ENCODE measurements at places on chromosomes 12 and 14.

GRCh38 chr12:81300454-81300853 lies 222.6 kb downstream of the ACSS3 start:
- DNase-seq: no peak

DNA sequence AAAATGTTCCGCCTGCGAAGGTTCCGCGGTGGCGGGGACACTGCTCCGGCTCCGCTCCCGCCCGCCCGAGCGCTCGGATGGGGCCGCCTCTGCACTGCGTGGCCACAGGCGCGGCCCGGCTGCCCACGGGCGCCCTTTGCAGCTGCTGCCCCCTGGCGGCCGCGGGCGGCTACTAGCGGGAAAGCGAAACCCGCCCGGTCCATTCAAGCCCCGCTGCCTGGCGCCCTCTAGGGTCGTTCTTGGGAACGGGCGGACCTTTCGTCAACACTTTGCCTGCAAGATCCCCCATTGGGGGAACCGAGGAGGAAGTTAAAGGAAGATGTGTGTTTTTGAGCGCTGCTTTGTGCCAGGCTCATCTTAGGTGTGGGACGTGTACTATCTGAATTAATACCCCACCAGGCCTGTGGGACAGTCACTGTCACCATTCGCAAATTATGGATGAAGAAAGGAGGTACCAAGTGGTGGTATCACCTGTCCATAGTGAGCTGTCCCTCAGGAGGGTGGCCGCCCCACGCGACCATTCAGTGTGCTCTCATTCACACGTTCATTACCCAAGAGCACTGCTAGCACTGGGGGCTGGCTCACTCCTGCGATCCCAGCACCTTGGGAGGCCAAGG lies 19.4 kb downstream of the GPR132 start:
- peak; percentile 98 for DNase-seq

DNA sequence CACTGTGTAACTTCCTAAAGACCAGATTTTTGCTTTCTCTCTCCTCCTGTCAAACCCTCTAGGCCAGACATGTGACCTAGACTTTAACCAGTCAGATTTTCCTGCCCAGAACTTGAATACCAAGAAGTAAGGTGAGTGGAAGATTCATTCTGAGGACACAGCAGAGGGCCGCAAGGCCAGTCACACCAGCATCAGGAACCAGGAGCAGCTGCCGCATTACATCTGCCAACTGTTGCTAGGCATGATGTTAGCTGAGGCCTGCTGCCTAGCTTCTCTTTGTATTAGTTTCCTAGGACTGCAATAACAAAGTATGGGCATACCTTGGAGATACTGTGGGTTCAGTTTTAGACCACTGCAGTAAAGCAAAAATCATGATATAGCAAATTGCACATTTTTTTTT lies 101.9 kb upstream of the BMP4 start:
- DNase-seq: no peak

GRCh38 chr12:106239951-106240335 lies 7.9 kb downstream of the CKAP4 start:
- no peak for DNase-seq

- DNase-seq: no peak
Measured at GRCh38 chr12:106274575-106275121, 26.8 kb upstream of the CKAP4 start.

- DNase-seq: no peak
Measured at GRCh38 chr14:61277232-61277631, 3.9 kb downstream of the TMEM30B start.

DNA sequence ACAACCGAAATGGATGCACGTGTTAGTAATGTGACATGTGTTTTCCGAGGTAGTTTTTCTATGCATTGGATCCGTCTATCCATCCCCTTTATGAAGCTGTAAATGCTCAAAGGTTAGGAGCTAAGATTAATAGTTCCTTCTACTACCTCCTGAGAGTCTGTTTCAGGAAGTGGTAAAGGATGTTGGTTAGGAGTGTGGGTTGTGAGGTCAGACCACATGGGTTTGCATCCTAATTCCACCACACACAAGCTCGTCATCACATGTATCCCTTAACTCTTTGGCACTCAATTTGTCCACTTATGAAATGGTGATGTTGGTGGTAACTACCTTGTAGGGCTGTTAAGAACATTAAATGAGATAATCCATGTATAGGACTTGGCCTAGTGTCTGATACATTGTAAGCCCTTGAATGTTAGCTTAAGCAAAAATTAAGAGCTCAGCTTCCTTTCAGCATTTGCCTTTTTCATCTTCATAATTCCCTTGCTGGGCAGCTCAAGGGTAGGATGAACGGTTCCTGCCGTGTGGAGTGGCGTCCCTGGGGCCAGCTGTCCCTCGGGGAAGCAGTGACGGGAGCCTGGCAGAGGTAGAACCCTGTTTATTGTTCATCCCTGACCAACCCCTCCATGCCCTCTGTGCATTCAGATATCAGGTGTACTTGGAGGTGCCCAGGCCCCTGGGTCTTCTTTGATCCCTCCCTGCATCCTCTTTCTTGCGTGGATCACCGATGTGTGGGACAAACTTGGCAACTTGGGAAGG lies 52.3 kb downstream of the TSPAN9 start:
- no peak for DNase-seq

DNA sequence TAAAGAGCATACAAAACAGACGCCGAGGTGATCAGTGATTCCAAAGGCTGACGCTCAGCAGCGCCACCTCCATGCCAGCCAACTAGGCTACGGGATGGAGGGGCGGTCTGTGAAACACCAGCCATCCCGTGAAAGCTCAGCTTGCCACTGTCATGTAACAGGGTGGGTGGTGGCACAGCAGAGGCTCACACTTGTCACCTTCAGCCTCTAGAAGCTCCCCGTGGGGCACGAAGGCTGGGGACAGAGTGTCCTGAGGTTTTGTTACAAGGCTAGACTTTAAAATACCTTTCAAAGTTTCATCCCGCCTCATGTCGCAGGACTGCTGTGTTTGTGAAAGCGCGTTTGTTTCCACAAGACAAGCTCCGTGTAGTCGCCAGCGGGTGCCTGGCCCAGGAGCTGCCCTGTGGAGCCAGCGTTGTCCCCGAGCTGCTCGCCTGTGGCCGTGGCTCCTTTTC lies 20.7 kb downstream of the XRCC3 start:
- no peak for DNase-seq

GRCh38 chr14:99348816-99349614 lies 77.0 kb upstream of the BCL11B start:
- DNase-seq: no peak

DNA sequence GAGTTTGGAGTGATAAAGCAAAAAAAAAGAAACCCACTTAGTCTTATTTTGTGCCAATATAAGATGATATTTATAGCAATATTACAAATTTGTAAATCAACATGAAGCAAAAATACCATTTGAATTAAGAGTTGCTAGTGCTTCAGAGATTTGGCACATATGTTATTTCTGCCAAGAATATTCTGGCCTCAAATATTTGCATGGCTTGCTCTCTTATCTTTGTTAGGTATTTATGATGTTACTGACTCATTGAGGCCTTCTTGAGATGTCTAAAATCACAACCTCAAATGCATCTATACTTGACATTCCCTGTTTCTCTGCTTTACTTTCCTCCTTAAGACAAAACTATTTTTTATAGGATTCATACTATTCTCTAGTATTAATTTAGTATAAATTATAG lies 301.5 kb downstream of the NELL2 start:
- no peak for DNase-seq

- peak; percentile 31 for DNase-seq
Measured at GRCh38 chr14:71242237-71242748, 335.0 kb downstream of the PCNX1 start.

DNA sequence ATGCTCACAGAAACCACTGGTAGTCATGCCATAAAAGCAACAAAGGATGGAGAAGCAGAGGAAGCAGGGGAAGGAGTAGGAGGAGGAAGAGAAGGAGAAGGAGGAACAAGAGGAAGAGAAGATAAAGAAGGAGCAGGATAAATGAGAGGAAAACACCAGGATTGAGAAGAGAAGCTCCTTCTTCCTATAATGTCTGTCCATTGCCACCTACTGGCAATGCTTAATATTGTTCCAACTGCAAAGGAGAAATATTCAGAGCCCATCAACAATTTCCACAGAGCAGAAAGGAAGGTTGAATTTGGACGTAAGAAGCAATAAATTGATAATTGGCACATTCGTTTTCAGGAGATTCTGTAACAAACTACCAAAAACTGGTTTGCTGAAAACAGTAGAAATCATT lies 898.4 kb downstream of the SLC16A7 start:
- no peak for DNase-seq

DNA sequence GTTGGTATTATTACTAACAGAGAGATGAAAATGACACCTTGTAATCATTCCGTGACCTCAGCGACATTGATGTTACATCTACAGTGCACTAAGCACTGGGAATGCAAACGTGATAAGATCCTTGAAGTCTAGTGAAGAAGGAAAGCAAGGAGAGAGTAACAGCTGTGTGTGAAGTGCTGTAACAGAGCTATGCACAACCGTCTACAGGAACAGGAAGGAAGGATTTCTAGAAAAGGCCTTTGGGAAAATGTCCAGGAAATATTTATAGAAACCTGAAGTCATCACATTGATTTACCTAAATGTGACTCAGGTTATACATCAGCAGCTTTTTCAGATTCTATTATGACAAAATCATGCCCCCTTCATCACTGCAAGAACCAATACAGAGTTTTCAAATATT lies 304.2 kb upstream of the AMIGO2 start:
- DNase-seq: no peak

DNA sequence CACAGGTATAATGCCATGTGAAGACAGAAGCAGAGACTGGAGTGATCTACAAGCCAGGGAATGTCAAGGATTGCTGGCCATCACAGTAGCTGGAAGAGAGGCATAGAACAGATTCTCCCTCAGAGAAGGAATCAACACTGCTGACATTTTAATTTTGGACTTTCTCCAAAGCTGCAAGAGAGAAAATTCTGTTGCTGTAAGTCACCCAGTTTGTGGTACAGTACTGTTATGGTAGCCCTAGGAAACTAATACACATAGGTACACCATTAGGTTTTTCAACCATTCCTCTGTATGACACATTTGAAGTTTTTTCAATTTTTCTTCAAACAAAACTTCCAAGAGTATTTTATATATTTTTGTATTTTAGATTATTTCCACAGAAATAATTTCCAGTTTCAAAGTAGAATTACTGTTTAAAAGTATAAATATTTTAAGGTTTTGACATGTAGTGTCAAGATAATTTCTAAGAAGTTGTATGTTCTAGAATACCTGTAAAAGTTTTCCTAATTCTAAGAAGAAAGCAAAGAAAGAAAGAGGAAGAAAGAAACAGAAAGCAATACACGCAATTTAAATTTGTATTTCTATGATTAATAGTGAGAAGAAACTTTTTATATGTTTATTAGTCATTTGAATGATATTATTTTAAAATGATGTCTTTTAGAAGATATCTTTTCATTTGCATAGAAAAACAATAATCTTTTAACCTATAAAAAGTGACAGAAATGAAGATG lies 64.9 kb upstream of the CATSPERB start:
- no peak for DNase-seq

- DNase-seq: peak; percentile 86
Measured at GRCh38 chr14:104103061-104103445, 17.6 kb downstream of the ASPG start.

GRCh38 chr12:71442567-71442931 lies 3.0 kb downstream of the LGR5 start:
- no peak for DNase-seq

DNA sequence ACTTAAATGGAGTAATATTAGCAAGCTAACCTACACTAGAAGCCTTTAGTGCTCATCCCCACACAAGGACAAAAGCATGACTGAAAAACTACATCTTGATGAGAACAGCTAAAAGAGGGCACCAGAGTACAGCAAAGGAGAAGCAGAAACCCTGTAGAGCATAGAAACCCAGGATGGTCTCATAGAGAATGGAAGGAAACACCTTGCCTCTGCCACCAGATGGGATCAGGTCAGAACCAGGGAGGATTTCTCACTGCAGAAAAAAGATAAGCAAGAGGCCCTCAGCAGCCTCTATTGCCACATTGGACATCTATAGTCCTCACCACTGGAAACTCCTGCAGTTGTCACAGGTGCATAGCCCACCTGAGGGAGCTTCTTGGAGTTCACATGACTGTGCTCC lies 13.6 kb upstream of the ZNF705A start:
- DNase-seq: no peak

DNA sequence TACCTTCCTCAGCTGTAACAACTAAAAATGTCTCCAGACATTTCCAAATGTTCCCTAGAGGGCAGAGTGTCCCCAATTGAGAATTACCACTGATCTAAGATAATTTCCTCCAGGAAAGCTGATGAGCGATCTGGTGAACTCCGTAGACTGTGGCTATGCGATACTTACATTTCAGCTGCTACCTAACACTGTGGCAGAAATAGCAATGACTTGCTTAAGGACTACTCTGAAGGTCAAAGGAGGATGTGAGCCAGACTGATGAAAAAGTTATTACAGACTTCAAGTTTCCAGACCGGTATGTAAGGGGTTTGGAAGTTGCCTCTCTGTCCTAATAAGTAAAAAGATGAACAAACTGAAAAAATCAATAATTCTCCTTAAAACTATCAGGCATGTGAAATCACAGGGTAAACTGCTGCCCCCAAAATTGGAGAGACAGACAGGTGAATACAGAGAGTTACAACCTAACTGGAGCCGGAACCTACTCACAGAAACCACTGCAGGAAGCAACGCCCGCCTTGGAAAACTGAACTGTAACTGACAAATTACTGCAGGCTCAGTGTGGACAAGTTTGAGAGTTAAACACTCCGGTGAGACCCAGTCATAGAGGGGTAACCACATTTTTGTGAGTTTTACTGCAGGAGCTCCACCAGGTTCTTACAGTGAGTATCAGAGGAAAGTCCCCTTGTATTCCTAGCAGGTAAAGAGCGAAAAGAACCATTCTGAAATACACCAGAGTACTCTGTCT lies 60.0 kb upstream of the PARP11 start:
- no peak for DNase-seq

DNA sequence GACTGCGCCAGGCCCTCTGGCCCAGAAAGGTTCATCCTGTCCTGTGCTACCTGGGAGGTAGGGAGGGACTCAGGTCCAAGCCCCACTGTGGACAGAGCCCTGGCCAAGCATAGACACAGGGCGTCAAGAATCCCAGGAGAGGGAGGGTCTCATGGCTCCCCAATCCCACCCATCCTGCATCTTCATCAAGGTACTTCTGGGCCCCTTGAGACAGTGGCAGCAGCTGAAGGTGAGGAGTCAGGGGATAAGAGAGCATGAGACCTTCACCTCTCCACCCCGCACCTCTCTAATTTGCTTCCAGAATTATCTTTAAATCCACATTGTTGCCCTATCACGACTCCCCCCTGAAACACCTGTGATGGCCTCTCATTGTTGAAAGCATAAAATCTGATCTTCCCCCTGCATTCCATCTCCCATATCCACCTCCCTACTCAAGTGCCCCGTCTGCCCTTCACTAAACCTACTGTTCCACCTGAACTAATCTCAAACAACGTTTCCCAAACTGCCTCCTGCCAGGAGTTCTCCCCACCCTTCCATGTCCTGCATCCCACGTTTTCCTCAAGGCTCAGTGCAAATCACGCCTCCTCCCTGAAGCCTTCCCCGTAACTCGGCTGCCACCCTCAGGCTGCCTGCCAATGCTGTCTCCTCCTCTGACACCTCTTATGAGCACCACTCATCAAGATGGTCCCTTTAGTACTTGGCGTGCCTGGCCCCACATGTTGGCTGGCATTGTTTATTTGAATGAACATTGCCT lies 27.1 kb downstream of the KRT18 start:
- DNase-seq: no peak

Data from lower leg skin (tissue), 4 donors.